Right ventricle myocardium superior (tissue), 1 donor: ENCODE measurements at places on chromosomes 11 and 22.

- DNase-seq: peak; percentile 78
Observed at GRCh38 chr22:20268279-20269012, at the start of gene RTN4R. TSS of gene RTN4R (minus strand) at chr22:20268318. CDS start at chr22:20268092, 226 bp downstream.

- no peak for DNase-seq
Observed at GRCh38 chr11:75214843-75215242, 25.7 kb upstream of the TPBGL start.

DNA sequence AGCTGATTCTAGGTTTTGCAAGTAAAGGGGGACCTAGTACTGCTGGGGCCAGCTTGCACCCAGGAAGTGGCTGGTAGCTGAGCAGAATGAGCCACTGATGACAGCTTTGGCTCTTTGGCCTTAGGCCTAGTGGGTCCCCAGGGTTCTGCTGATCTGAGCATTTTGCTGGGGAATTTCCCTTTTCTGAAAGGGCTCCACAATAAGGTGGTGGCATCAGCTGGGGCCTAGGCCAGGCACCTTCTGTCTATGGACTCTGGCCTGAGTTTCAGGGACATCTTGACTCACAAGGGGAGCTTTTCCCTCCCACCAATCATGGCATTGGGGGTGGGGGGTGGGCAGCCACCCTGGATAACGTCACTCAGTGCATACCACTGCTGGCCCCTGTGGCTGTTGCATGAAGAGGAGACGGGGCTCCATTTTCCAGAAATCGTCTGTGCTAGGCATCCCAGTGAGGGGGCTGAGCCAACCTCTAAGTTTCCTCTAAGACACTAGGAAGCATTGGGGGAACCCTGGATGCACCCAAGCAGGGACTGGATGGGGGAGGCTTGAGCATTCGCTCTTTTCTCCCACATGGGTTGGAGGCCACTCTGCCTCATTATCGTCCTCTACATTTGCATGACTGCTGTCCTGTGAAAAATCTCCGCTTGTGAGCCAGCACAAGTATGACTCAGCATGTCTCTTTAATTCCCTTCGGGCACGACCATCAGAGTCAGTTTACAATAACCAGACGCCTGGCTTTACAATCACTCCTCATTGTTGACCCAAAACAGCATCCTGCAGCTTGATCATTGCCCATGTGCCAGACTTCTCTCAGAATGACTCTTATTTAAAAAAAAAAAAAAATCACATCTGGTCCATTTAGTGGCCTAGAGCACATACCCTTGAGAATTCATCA, 145.0 kb upstream of the THY1 start:
- no peak for DNase-seq

- DNase-seq: peak; percentile 83
Observed at GRCh38 chr11:117221775-117222517, 9.9 kb downstream of the PCSK7 start.

DNA sequence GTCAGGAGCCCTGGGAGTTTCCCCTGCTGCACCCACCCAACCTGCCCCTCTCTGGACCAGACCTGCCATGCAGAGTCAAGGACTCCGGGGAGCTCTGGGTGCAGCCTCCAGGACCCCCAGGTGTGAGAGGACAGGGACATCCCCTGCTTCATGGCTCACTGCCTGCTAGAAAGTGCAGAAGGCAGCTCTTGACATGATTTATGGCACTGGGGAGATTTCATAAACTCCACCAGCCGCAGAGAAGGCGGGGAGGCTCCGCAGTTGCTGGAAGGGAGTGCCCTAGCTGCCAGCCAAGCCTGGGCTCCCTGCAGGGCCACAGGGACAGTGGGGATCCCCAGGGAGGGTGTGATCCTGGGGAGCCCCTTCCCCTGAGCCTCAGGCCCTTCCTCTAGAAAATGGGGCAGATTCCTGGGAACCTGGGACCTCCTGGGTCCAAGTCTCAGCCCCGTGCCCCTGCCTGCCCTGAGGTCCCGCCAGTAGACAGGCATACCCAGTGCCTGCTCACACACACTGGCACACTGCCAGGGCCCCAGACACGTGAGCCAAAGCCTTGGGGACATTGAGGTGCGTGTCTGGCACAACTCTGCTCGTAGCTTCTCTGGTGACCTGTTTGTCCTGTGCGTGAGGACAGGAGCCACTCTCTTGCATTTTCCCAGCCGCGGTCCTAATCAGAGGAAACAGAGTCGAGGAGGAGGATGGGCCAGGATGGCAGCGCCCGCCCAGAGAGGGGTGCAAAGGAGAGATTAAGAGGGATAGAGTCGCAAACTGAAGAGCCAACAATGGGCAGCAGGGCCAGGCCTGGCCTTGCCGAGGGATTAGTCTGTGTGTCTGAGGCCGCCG, 13.8 kb downstream of the CABP7 start:
- peak; percentile 56 for DNase-seq

- peak; percentile 40 for DNase-seq
Observed at GRCh38 chr22:49957826-49958365, 2.7 kb upstream of the PIM3 start.

GRCh38 chr11:35165030-35165422, 26.1 kb downstream of the CD44 start:
- DNase-seq: no peak
